Naive thymus-derived CD4-positive, alpha-beta T cell (primary cell): ENCODE measurements at places on chromosomes 2 and 18.

- no peaks in the 10 kb centered on the region for H3K4me1 ChIP-seq
- H3K27ac ChIP-seq: no peak overlapping the region
- no peaks in the 10 kb centered on the region for H3K36me3 ChIP-seq
- no peak overlapping the region for H3K4me3 ChIP-seq
- no peak for DNase-seq
Observed at GRCh38 chr2:135904341-135904989, 28.2 kb upstream of the MCM6 start.

GRCh38 chr2:62654423-62654791, 51.1 kb upstream of the EHBP1 start:
- DNase-seq: no peak
- H3K27ac ChIP-seq: no peak overlapping the region
- H3K4me1 ChIP-seq: no peaks in the 10 kb centered on the region
- no peaks in the 10 kb centered on the region for H3K27me3 ChIP-seq

GRCh38 chr2:119387381-119388129, 20.8 kb downstream of the DBI start:
- no peaks in the 10 kb centered on the region for H3K27me3 ChIP-seq
- no peaks in the 10 kb centered on the region for H3K36me3 ChIP-seq
- no peaks in the 10 kb centered on the region for H3K4me1 ChIP-seq
- H3K27ac ChIP-seq: no peak overlapping the region
- DNase-seq: no peak

DNA sequence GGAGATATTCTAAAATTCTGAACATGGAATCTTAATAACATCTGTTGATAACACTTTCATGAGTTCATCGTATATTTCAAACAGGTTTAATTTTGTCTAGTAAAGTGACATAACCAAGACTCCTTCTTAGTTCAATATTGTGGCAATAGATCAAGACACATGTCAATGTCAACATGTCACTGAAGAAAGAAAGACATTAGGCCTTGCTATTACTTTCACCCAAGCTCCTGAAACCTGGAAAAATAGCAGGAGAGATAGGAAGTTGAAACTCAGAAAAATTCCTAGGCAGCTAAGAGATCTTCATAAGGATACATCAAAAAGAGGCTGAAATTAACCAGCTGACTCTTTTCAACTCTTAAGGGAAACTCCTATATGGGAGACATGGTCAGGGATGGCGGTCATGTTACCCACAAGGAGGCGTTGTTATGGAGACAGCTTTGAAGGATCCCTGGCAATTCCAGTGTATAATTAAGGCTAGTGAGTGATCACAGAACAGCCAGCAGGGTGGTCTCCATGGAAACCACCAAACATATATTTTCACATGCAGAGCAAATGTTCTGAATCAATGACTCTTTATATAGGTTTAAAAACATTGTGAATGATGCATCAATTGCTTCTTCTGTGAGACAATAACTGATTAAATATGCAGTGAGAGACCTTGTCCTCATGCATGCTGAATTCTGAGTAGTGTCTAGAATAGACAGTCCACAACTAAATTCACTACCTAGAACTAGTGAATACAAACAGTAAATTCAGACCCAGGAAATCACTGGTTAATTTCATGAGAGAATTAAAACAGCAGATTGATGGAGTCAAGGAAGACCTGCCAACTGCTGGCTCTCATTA, 115.3 kb upstream of the RIOK3 start:
- H3K4me3 ChIP-seq: no peak overlapping the region
- DNase-seq: no peak
- no peaks in the 10 kb centered on the region for H3K4me1 ChIP-seq
- H3K36me3 ChIP-seq: no peaks in the 10 kb centered on the region
- no peak overlapping the region for H3K27ac ChIP-seq
- H3K27me3 ChIP-seq: no peaks in the 10 kb centered on the region
